Stimulated activated CD8-positive, alpha-beta memory T cell treated with anti-CD3 and anti-CD28 coated beads, Interleukin-15, amount 100 ng/mL, for 1 hour (primary cell): ENCODE measurements at places on chromosomes 6 and 20.

DNA sequence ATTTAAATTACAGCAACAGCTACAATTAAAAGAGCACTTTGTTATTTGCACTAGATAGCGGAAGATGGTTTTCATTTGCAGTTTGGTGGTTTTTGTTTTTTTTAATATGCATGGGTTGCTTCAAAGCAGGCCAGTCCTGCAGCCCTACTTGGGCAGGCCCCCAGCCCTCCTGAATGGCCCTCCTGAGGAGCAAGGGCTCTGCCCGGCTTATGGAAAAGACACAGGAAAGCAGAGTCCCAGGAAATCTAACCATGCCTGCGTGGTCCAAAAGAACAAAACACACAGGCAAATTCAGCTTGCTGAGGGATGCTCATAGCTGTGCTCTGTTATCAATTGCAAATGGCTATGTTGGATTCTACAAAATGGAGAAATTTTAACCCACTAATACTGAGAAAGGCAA is 371.1 kb upstream of the ARID1B start:
- no peak for DNase-seq

DNA sequence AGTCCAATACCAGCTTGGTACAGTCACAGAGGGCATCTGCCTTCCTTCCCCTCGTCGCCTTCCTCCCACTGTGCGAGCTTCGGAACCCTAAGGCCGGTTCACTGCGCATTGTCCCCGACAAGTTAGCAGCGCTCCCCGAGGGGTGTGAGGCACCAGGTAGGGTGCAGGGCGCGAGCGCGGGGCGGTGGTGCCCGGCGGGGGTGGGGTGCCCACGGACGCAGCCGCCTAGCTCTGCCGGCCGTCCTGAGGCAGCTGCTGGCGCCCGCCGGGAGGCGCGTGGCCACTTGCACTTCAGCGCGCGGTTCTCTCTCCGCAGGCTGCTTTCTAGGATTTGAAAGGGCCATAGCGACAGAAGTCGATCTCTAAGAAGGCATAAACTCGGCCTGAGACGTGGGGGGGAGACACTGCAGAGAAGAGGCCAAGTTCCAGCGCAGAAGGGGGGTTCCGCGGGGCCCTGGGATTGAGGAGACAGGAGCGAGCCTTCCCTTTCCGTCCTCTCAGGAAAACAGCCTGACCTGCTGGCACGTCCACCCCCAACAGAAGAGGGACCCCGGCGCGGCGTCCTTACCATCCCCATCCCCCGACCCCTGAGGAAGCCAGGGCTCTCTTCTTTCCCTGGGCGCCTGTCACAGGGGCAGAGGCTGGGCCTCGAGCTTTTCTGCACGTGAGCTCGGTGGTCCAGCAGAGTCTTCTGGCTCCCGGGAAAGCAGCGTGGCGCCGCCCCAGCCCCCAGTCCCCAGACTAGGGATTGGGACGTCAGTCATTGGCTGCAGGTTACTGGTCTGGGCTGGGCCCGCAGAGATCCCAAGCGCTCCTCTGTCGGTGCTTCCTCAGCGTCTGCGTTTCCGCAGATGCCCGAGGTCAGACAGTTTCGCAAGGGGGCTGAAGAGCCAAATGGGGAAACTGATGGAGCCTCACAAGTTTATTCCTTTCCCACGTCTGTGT is 15.6 kb upstream of the PRDM13 start:
- no peak for DNase-seq

- no peak for DNase-seq
Measured at GRCh38 chr6:116476002-116476678, 15.0 kb downstream of the CALHM6 start.

GRCh38 chr6:87287251-87287650 is 35.1 kb upstream of the SMIM8 start:
- no peak for DNase-seq

GRCh38 chr20:13492001-13492481 is 146.7 kb downstream of the TASP1 start:
- no peak for DNase-seq

GRCh38 chr6:35955970-35956369 is 35.1 kb upstream of the SRPK1 start:
- DNase-seq: no peak

DNA sequence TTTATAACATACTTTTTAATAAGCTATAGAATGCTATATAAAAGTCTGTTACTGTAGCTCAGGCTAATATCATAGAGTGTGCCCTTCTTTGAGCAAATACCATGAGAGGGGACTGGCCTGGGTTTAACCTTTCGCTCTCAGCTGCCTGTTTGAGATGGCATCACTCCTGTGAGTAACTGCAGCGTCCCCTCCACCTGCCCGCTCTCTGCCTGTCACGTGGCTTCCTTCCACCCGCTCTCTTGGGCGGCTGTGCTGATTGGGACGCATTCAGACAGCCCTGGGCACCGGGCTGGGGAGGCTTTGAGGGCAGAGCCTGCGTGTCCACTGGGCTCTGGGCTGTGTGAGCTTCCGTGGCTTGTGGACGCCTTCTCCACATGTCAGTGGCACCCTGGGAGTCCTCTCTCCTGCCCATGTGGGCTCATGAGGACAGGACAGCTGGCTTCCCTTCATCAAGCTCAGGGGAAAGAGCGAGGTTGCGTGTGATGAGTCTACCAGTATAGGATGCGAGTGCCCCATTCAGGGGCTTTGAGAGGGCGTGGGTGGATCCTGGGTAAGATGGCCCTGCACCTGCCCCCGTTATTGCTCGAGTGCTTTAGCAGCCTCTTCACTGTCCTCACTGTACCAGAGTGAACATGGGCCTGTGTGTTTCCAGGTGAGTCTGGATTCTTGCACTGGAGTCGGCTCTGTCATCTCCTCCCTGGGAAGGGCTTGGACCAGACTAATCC is 10.7 kb upstream of the C20orf204 start:
- DNase-seq: no peak
